ENCODE measurements at places on chromosomes 1 and 21.

DNA sequence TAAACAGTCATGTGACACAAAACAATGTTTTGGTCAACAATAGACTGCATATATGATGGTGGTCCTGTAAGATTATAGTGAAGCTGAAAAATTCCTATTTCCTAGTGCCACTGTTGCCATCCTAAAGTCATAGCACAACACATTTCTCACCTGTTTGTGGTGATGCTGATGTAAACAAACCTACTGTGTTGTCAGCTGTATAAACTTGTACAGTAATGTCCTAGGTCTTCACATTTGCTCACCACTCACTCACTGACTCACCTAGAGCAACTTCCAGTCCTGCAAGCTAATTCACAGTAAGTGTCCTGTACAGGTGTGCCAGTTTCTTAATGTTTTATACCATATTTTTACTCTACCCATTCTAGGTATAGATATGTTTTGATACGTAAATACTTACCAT lies 326.1 kb upstream of the USP24 start:
- DNase-seq = no peak

DNA sequence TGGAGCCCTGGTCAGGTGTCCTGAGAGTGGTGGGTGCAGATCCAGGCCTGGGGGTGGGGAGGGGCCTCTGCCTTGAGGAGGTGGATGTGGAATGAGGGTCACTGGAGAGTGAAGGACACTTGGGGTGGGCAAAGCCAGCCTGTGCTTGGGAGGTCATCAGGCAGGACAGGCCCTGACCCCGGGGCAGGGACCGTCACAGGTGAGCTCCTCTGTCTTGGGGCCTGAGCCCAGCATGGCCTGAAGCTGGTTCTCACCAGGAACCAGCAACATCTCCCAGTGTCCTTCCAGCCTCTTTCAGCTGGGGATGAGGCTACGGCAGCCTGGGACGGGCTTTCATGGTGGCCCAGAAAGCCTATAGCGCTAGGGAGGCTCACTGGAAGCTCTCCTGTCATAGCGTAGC lies 831 bp upstream of the KRTAP10-2 start:
- no peak for DNase-seq

DNA sequence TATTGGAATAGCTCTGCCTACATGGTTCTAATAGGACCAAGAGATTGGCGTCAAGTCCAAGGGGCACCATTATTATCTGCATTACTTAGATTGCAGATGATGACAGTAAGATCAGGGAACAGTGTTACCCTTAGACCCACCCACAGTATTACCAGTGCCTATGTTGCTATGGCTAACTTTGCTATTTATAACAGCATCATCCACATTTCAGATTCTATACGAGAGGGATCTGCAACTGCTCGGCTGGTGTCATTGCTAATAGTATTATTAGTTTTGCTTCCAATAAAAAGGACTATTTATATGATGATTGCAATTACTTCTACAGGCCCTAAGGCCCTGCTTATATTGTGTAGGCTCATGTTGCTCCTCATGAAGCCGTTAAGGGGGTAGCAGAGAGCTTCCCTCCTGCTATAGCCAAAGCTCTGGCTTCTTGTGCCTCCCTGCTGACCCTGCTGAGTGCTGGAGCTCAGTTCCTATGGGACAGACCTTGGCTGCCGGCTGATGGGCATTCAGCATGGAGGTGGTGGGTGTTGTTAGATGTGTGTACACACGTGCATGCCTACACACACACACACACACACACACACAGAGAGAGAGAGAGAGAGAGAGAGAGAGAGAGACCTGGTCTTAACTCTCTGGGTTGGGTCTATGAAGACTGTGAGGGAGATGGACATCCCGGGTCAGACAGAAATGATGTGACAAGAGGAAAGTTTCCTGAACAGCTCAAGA lies 1.3 kb downstream of the BCAN start:
- no peak for DNase-seq

- DNase-seq = no peak
Measured at GRCh38 chr1:194369060-194369459, 1182.6 kb upstream of the B3GALT2 start.

DNA sequence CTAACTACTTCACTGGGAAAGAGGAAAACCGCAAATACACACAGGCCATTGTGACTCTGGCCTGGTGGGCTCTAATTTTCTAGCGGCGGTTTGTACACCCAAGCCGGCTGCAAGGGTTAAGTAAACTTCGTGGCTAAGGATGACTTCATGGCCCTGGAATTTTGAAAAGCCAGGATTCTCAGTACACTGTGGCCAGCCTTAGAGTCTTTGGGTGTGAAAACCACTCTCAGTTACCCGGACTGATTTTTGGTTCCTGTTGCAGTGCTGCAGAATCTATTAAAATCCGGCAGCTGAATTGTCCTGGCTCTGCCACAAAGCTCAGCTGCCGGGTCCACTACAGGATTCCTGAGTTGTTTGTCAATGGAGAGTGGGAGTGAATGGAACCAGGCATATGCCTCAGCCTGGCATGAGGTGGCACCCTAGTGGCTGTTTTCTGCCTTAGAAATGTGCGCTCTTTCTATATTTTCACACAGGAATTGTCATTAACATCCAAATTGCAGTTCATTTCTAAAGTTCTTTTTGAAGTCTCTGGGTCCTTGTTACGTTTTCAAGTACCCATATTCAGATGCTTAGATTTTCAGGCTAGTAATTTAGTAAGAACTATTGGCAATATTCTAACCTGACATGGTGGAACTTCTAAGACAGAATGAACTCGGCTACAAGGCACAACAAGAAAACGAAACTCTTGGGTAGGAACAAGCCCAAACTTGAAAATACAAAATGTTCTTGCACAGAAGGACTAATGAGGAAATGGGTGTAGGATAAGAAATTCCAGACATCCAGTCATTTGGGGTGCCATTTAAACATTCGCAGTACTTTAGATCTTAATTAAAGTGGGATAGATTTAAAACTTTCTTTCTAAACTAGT lies 255.9 kb downstream of the NFIA start:
- no peak for DNase-seq

DNA sequence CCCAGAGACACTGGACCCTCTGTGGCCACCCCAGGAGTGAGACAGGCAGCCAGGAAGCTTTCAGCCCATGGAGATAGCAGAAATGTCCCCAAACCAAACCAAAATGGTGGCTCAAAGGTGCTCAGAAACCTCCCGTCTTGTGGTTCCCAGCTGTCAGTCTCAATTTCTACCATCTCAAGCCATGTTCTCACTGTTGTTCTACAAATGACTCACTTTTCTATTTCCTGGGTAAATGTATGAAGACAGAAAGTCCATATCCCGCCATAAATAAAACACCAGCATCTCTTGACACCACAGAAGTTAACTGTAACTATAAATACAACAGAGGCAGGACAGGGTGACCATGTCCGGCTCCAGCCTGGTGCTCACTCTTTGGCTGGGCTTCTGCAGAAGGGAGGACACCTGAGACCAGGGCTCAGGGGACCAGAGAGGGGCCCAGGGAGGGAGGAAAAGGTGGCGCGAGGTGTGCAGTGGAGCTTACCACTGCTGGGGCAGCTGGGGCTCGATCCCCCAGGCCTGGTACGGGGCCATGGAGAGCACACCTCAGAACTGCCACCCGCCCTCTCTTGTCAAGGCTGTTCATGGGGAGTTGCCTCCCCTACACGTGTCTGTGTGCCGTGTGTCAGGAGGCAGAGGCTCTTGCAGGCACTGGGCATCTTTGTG lies 43.6 kb downstream of the EPHB2 start:
- peak; percentile 67 for DNase-seq

DNA sequence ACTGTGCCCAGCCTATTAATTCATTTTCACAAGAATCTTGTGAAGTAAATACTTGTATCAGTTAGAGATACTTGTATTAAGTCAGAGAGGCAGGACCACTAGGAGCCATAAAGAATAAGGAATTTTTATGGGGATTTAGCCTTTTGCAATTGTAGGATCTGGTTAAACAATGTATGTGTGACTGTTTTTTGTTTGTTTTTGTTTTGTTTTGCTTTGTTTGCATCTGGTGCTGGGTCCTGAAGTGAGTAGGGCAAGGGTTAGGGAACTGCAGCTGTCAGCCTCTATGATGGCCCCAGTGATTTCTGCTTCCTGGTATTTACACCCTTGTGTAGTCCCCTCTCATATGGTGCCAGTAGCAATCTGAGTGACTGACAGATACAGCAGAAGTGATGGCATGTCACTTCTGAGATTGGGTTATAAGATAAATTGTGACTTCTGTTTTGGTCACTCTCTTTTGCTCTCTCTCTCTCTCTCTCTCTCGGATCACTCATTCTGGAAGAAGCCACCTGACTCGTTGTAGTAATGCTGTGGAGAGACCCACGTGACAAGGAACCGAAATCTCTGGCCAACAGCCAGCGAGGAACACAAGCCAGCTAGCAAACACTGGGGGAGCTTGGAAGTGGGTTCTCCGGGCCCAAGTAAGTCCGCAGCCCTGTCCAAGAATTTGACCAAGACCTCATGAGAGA lies 96.2 kb upstream of the MARK1 start:
- DNase-seq = no peak

- no peak for DNase-seq
Measured at GRCh38 chr1:234750922-234751627, 141.1 kb upstream of the IRF2BP2 start.
